ENCODE measurements at places on chromosomes 6 and 20.

- DNase-seq, result no peak
These were observed 145.8 kb downstream of the SAMD5 start for GRCh38 chr6:147654103-147654845.

- DNase-seq, result no peak
These were observed 118.8 kb downstream of the ZMYND8 start for GRCh38 chr20:47237715-47238114.

GRCh38 chr20:59451066-59451630, 150.7 kb downstream of the EDN3 start:
- no peak for DNase-seq

- DNase-seq, result peak; percentile 86
These were observed 30.9 kb upstream of the NEDD9 start for GRCh38 chr6:11263291-11263775.

GRCh38 chr6:7629321-7629720, 39.3 kb downstream of the SNRNP48 start:
- no peak for DNase-seq

DNA sequence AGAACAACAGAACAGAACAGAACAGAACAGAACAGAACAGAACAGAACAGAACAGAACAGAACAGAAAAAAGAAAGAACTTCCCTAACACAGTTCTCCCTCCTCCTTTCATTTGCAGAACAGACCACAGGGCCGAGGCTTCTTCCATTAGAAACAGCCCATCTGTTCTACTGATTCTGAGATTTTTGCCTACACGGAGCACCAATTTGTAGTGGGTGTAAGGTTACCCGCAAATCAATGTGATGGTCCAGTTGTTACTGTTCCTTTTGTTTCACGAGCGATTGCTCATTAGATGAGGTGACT, 734 bp upstream of the OGFRL1 start:
- no peak for DNase-seq

DNA sequence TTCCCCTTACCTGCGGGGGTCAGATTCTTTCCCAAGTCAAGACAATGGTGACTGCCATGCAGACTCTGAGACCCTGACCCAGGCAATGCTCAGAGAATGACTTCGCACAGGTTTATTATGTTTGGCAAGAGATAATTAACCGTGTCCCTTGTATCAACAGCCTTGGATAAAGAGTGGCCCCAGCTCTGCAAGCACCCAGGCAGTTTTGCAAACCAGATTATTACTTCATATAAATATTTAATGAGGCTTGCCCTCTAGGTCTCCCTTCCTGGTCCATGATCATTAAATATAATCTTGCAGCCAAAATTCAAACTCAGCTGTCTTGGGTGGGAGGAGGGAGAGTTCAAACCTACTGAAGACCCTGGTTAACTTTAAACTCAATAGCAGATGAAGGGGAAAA, 156.5 kb downstream of the ANKRD60 start:
- DNase-seq, result no peak

GRCh38 chr6:170057961-170058877, 232.7 kb downstream of the DLL1 start:
- peak; percentile 45 for DNase-seq

DNA sequence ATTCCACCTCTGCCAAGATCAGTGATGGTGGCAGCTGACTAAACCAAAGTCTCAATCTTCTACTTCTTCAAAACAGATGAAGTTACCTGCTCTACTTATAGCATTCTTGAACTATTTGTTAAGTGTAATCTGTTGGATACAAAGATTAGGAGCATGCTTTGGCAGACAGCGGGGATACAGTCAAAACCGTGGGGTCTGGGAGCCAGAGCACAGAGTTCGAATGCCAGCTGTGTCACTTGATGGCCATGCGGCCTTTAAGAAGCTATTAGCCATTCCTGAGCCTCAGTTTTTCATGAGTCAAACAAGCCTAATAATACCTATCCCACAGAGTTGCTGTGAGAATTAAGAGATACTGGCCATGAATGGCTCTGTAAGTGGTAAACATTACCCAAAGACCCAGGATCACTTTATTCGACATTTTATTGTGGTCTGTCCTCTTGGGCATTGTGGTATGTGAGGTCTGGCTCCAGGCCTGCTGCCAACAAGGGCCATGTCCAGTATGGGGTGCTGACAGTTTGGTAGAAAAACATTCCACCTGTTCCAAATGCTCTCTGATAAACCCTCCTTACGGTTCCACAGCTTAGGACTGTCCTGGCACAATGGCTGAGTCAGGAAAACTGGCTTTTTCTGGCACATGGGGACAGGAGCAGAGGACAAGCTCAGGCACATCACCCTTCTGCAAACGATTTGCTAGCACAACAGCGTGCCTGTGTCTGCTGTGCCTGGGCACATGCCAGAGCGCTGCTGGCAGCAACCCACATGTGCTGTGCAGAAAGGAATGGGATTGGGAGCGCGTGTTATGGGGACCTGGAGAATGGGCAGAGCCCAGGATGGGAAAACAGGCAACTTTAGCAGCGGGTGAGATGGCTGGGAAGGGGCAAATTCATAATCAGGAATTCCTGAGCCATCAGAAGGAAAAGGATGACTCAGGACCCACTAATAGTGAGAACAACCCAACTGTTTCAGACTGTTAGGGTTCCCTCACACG, 15.7 kb upstream of the FAM83C start:
- no peak for DNase-seq

GRCh38 chr20:40688129-40689099, 622 bp downstream of the MAFB start:
- peak; percentile 62 for DNase-seq

- DNase-seq, result no peak
These were observed 295.2 kb downstream of the PHF3 start for GRCh38 chr6:63930848-63931247.

DNA sequence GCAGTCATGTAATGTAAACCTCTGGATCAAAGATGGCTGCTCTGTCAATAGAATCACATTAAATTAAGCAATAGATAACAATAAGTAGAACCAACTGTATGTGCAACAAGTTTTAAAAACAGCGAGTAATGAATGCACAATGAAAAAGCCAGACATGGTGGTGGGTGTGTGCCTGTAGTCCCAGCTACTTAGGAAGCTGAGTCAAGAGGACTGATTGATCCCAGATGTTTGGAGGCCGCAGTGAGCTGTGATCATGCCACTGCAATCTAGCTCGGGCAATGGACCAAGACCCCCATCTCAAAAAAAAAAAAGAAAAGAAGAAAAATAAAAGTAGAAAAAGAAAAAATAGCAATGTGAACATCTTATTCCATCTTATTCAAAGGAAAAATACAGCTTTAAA, 558.7 kb upstream of the MMS22L start:
- no peak for DNase-seq

DNA sequence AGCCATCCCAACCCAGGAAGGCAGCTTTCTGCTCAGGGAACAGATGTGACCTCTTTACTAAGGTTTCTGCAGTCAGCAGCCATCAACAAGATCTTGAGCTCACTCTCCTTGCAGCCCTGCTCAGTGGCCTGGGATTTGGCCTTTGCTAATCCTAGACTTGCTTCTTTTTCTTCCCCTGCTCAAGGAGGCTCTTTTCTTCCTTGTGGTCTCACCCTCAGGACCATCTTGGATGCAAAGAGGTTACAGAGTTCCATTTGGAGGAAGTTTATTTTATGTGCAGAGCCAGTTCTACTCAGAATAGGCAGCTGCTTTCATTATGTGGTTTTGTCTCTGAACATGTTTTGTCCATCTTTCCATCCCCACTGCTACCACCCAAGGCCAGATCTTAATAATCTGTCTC, 49.3 kb downstream of the RALY start:
- DNase-seq, result no peak

DNA sequence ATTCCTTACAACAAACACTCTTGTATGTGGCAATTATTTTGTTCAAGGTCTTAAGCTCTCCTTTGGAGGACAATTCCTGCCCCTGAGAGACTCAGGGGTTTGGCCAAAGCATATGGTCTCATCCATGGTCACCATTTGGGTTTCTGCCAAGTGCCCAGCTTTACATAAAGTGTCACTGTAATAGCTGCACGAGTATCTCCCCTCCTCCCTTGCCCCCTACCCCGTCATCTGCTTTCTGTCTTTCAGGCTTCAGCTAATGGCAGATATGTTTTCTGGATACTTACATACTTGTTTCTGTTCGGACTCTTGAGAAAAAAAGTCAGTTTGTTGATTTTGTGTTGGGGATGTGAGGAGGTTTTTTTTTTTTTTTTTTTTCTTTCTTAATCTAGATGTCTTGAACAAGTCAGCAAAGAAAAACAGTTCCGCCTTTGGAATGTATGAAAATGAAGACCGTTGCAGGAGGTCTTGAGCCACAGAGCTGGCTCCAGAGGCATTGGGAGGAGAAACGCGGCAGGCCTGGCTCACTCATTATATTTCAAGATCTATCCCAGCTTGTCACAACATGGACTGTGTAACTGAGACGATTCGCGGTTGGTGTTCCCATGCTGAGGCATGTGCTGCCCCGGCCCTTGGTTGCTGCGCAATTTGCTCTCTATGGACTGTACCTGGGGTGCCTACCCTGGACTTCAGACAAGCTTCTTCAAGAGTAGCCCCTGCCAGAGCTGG, 32.6 kb upstream of the STX16 start:
- DNase-seq, result no peak

DNA sequence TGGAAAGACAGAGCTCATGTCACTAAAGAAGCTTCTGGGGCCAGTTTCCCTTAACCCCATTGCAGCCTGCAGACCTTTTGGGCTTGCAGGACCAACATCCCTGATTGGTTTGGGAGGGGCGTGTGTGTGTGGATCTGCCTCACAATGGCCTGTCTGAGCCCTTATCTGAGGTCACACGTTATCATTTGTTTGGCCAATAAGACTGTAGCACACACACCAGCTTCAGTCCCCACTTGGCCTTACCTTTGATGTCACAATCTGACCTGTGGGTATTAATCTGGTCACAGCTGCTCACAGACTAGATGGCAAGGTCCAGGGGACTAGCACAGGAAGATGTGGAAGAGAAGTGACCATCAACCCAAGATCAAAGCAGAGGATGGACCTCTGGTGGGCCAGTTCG, at the start of gene SCP2D1:
Gene SCP2D1 (plus strand): TSS at position 301 of the 400 bp plus-strand sequence. CDS start 33 bp downstream, at position 334.
- no peak for DNase-seq

GRCh38 chr6:158972241-158973233, 27.5 kb downstream of the RSPH3 start:
- DNase-seq, result no peak

DNA sequence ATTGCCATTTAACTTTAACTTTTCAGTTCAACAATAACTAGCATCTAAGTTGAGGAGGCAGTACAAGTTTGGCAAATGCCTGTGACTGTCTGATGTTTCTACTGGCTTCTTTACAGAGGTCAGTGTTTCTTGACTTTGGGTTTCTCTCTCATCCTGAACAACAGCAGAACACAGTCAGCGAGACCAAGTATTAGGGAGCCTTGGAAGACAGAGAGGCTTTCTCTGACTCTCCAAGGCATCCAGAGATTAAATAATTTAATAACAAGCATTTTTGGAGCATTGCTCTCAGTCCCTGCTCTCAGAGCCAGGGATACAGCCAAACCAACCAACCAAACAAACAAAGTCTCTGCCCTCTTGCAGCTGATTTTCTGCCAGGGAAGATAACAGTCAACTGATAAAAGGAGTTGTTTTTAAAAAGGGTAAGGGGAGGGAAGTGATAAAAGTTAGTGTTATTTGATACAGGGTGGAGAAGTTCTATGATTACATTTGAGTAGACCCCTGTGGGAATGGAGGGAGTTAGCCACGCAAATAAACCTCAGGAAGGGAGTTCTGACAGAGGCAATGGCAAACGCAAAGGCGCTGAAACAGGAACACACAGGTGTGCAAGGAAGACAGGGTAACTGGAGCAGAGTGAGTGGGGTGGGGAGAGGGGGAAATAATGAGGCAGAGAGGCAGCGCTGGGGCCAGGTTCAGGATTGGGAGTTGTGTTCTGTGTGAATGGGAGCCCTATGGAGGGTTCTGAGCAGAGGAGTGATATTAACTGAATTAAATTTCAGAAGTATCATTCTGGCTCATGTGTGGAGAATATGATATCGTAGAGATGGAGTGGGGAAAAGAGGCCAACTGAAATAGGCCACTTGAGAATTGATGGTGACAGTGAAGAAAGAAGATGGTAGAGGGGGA, 55.2 kb downstream of the SEL1L2 start:
- no peak for DNase-seq

- DNase-seq, result no peak
These were observed 1.4 kb downstream of the NUS1 start for GRCh38 chr6:117676577-117677218.

DNA sequence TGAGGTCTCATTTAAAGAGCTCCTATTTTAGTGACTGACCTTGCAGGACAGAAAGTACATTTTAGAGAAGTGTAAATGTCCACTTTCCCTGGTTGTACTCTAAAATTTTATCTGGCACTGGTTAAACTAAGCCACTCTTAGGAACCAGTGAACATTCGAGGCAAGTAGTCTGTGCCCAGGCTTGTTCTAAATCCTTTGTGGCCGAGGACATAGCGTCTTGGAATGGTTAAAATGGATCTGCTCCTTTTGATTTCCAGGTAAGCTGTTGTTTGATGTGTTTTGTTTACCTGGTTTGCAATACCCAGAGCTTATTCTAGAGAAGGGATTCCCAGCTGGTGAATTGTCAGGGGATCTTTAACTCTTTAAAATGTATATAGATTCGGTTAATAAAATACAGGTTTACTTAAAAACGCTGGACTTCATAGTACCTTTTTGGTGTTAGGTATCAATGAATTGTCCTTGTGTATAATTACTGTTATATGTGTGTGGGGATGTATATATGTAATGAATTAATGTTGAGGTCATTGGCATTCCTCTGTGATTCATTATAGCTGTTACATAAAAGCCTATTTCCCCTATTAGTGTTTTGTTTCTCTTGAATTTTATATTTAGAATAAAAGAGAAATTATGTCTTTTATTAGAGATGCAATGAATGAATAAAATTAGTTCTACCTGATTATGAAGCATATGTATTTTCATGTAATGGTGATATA, 15.8 kb downstream of the SNX9 start:
- no peak for DNase-seq

- no peak for DNase-seq
These were observed 101.7 kb upstream of the SASH1 start for GRCh38 chr6:148240861-148241477.

DNA sequence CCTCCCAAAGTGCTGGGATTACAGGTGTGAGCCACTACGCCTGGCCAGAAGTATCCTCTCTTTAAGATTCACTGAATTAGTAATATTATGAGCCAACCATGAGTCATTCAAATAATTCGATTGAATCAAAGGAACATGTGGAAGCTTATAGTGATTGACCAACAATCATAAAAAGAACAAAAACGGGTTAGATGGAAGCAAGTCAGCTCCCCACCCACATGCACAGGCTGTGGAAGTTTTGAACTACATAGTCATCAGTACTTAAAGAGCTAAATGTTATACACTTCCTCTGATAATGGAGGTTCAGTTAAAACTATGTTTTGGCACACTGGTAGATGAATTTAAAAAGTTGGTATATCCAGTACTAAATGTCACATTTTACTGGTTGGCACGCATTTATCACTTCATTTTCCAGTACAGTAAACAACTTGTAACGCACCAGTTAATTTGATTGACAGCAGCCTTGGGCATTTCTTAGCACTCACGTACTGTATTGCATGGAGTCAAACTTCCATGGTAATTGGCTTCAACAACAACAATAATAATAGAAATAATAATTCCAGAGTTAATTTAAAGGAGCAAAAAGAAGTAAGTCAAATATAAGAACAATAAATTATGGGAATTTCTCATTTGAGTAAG, 1107.3 kb upstream of the MAP3K7 start:
- DNase-seq, result no peak

Data from islet precursor cell (in vitro differentiated cells).